T47D (cell line): ENCODE measurements at places on chromosomes 11 and 22.

DNA sequence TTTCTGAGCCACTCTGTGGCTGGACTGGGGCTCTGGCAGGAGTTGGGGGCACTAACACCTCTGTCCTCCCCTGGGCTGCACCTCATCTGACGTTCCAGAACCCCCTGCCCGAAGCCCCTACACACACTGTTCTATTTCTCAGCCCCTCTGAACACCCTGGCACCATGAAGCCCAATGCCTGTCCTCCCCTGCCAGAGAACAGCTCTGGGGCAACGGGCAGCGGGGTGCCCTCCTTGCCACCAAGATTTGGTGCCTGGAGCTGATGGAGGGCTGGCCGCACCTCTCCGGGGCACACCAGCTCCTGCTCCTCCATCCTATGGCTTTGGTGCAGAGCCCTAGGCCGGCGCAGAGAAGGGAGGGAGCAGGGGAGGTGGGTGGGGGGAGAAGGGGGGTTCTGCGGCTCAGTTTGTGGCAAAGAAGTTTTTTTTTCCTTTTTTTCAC is 16.3 kb downstream of the DUSP8 start:
- DNase-seq, result no peak

DNA sequence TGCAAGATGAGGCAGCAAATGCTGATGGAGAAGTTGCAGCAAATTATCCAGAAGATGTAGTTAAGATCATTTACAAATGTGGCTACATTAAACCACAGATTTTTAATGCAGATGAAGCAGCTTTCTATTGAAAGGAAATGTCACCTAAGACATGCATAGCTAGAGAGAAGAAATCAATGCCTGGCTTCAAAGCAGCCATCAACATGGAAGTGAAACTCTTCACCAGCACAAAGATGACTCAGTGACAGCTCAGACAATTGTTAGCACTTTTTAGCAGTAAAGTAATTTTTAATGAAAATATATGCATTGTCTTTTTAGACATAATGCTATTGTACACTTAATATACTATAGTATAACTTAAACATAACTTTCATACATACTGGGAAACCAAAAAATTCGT is 71.4 kb downstream of the FANCF start:
- no peak for DNase-seq

DNA sequence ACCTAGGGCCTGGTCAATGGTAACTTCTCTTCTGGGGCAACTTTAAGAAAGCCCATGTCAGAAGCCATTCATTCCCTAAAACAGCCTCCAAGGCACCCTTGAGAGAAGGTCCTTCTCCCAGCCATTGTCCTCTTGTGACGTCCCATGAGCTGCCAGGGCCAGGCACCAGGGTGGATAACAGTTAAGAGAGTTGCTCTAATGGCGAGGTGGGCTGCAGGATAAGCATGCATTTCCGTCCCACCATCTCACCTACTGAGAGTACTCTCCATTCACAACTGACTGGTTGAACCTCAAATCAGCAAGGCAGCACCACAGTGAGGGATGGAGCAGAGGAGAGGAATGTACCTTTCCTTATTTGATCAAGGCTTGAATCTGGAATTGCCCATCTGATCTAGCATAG is 14.6 kb downstream of the POU2AF1 start:
- DNase-seq, result no peak

GRCh38 chr11:83119216-83119615 is 37.7 kb upstream of the PCF11 start:
- no peak for DNase-seq

DNA sequence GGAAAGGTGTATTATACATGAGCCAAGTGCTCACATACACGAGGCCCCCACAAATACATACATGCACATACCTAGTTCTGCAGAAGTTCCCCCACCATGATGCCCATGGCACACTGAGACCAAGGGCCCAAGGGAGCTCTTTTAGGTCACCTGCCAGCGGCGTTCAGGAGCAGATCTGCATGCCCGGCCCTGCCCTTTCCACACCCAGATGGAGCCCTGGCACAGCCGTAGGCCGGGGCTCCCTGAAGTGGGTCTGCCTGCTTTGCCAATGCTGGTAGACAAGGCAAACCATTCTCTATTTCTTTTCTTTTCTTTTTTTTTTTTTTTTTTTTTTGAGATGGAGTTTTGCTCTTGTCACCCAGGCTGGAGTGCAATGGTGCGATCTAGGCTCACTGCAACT is 21.5 kb downstream of the NFAM1 start:
- DNase-seq, result no peak

GRCh38 chr22:46848197-46848596 is 85.7 kb downstream of the TBC1D22A start:
- no peak for DNase-seq

- DNase-seq, result no peak
Measured at GRCh38 chr11:34671946-34672345, 51.1 kb downstream of the EHF start.

DNA sequence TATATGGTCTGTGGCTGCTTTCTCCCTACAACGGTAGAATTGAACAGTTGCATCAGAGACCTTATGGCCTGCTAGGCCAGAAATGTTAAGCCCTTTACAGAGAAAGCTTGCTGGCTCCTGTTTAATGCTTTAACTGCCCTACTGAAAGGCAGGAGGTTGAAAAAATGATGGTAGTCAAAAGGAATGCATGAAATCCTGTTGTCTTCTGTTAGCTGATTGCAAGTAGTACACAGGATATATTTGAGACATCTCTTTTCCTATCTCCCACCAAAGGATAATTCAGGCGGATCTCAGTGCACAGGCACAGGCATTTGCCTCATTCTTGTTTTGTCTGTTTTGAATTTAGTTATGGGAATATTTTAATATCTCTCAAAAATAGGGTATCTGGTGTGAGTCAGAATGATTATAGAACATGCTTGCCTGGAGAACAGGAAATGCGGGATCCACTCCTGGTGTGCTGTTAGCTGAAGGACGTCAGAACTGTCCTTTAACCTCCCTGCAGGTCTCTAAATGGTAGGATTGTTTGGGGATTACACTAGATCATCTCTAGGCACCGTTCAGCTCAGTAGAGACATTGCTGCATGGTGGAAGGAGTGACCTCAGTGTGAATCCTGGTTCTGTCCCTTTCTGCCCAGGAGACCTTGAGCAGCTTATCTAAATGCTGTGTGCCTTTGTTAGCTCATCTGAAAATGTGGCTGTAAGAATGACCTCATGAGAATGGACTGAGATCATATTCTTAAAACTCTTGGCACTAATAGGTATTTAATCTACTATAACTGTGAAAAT is 49.5 kb downstream of the PACS1 start:
- no peak for DNase-seq

DNA sequence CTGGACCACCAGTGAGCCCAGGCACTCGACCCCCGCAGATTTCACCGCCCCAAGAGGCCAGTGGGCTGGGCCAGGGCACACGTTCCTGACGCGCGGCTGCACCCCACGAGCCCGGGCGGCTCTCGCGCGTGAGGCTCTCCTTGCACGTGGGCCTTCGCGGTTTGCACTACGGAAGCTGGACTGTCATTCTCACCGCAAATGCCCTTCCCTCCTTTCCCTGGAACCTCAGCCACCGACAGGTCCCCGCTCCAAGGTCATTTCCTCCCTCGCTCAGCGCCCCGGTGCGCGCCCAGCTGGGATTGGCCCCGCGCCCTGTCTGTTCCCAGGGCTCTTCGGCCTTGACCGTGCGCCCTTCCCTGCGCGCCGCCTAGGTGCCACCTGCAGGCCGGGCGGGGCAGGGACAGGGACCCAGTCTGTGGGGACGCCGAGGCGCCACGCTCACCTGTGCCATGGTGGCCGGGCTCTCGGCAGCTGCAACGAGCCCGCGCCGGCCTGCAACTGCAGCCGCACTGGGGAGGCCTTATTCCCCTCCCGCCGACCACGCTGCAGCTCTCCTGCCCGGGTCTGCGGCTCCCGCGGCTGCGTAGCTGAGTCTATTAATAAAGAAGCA is 2.1 kb upstream of the CPT1A start:
- peak; percentile 97 for DNase-seq

GRCh38 chr11:7691759-7692350 is 14.4 kb downstream of the OVCH2 start:
- no peak for DNase-seq

DNA sequence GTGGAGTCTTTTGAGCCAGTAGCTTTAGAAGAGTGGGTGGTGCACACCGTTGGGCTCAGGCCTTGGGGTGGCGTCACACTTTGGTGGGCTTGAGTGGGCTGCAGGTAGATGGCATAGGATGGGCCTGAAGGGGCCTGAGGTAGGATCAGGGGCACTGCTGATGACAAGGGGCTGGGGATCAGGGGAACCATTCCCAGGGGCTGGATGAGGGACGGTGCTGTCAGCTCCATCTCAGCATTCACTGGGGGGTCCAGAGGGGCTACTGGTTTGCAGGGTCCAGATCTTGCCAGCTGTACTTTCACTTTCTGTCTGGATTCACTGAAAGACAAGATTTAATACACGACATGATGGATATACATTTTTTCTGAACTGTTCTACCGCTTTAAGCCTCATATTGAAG is 11.1 kb downstream of the E2F8 start:
- DNase-seq, result no peak

DNA sequence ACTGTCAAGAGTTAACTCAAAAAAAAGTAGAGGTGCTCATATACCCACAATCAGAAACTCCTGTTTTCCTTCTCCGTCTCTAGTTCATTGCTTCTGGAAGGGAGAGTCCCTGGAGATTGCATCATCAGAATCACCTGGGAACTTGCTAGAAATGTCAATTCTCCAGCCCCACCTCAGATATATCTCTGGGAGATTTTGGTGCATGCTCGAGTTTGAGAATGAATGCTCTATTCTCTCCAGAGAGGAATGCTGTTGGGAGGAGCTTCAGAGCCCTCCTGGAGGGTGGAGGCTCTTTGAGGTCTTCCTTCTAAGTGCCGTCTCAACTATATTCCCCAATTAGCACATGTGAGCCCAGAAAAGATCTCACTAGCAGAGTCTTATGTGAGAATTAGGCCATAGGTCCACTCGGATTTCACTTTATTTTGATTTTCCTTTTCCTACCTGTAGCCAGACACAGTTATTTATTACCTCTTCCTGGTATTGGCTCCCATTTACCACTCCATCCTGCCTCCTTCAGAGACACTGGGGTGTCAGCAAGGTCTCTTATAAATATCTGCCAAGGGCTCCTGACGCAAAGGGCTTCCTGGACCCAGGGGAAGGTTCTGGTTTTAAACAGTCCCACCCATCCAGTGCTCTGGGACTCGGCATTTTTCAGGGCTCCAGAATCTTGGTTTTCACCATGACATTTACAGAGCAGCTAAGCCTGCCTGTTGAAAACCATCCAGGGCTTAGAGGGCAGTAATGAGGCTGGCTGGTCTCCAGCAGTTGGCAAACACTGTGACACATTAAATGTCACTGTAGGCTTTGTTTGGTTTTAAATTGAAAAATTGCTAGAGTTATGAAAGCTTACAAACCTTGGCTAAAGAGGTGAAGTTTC is 136.2 kb downstream of the CD44 start:
- DNase-seq, result peak; percentile 86
